AG08395 (cell line): ENCODE measurements at places on chromosomes 3 and 15.

GRCh38 chr3:83524901-83525300, 1433.9 kb upstream of the CADM2 start:
- no peak for DNase-seq

DNA sequence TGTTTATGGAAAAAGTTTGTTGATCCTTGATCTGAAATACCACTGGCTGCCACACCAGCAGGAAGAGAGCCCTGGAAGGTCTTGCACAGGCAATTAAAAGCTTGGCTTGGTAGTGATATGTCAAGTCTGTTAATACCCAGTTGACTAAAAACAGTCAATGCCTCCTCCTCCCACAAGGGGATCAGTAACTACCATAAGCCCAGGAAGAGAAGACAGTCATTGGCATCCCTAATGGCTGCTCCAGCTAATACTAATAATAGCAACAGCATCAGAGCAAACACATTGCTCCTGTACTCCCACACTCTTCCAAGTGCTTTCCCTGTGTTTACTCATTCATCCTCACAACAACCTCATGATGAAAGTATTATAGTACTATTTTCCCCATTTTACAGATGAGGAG, 528.6 kb downstream of the TAFA4 start:
- no peak for DNase-seq

DNA sequence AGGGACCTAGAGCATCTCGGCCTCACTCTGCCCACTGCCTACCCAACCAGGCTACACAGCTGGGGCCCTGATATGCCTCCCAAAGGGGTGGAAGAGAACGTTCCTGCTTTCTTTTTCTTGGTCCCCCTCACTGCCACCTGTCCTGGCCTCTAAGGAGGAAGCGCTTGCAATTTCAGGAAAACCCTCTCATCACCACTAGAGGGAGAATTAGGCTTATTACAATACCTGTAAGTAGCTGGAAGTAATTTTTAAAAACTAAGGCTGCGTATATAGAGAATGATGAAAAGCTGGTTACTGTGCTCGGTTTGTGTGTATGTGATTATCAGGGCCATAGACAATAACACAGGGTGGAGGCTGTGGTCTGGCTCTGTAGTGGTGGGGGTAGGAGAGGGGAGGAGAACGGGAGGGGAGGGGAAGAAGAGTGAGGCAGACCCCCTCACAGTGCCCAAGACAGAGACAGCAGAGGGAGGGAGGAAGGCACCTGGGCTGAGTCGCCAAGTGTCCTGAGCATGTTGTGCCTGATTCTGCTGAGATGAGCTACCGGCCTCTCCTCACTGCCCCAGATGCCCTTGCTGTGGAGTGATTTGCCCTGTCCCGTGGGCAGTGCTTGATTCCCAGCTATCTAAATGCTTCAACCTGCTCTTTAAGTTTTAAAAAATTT, 3.3 kb downstream of the GABRG3 start:
- DNase-seq = peak; percentile 32

GRCh38 chr3:51966922-51967383, 301 bp downstream of the PCBP4 start:
- no peak for DNase-seq

DNA sequence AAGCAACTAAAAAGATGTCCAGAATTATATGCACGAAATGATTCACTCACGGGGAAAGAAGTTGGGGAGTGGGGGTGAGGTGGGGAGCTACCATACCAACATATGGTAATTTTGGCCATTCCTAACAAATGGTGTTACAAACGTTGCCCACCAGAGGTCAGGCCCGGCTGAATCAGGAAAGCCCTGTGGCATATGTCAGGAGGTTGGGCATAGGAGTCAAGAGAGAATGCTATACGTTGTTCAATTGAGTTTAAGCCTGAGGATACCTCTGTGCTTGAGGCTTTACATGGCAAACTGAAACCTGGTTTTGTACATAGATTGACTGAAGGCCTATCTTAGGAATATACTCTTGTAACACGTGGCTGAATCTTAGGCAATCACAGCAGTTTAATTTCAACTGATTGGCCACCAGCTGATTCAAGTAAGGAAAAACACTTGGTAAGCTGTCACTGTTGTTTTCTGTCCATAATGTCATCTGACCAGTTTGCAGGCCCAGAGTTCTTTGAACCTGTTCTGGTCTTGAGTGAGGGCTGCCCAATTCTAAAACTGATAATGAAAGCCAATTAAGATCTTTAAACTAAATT, 23.4 kb upstream of the SLC2A2 start:
- peak; percentile 71 for DNase-seq

GRCh38 chr3:137207616-137208015, 249.8 kb downstream of the IL20RB start:
- DNase-seq = no peak

GRCh38 chr3:84140631-84141030, 818.2 kb upstream of the CADM2 start:
- DNase-seq = no peak

DNA sequence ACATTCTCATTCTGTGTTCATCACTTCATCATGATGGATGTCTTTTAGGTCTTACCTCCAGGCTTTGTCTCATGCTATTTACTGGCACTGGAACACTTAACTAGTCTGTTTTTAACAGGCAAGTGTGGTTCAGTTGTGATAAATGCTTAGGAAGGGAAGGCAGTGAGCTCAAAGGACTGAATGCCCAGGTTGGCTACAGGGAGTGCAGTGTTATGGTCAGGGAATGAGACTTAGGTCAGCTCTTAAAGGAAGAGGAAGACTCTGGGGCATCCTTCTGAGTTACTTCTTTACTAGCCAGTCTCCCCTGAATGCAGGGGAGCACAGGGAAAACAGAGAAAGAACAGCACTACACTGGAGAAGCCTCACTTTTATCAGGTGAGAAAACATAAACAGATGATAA, 72.6 kb downstream of the TGFBR2 start:
- DNase-seq = no peak

DNA sequence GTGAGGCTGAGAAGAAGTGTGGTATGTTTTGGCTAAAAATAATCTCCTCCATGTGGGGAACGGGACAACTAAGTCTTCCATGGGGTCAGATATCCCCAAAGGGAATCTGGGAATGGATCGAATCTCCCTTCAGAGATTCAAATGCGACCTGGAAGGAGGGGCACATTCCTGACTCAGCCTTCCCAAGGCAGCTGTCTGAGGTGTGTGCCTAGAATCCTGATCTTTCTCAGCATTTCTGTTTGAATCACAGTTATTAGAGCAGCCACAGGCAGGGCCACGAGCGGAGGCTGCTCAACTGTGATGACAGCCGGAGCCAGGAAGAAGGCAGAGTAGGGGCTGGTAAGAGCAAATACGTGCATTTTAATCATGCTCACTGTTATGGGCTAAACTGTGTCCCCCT, 135.1 kb downstream of the ADAMTS17 start:
- DNase-seq = no peak

- no peak for DNase-seq
These were observed 360.7 kb downstream of the NSUN3 start for GRCh38 chr3:94423578-94423977.

GRCh38 chr3:182730675-182731042, 62.6 kb upstream of the ATP11B start:
- no peak for DNase-seq

DNA sequence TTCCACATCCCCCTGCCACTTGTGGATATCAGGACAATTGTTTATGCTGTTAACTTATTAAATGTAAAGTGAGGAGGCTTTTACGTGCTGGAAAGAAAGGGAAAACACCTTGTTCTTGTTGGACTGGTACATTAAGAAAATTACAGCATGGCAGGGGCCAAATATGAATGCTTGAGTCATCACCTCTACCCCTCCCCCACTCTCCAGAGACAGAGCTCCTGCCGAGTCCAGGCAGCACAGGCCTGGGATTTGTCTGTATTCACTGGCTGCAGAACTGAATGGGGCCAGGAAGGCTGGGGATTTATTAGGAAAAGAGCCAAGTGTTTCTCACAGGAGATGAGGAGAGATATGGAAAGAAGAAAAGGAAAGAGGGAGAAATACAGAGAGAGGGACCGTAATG, 308.9 kb downstream of the EPHB1 start:
- no peak for DNase-seq

- no peak for DNase-seq
These were observed 43.2 kb upstream of the FGD5 start for GRCh38 chr3:14775563-14775962.

GRCh38 chr3:101202640-101203039, 117.7 kb downstream of the IMPG2 start:
- DNase-seq = no peak

DNA sequence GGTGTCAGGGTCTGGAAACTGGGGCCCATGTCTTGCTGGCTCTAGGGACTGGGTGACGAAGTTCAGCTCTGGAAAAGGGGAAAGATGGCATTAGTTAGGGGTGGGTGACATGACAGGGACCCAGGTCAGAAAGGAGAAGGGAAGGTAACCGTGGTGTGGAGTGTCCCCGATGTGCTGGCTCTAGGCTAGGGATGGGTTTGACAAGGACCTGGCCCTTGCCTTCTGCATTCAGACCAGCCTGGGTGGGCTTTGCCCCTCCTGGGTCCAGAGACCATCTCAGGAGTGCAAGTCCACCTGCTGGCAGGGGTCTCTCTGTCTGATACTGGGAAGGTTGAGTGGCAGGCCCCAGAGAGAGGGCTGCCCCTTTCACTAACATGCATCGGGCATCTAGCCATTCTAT, 28.7 kb upstream of the ATP2B2 start:
- DNase-seq = no peak

DNA sequence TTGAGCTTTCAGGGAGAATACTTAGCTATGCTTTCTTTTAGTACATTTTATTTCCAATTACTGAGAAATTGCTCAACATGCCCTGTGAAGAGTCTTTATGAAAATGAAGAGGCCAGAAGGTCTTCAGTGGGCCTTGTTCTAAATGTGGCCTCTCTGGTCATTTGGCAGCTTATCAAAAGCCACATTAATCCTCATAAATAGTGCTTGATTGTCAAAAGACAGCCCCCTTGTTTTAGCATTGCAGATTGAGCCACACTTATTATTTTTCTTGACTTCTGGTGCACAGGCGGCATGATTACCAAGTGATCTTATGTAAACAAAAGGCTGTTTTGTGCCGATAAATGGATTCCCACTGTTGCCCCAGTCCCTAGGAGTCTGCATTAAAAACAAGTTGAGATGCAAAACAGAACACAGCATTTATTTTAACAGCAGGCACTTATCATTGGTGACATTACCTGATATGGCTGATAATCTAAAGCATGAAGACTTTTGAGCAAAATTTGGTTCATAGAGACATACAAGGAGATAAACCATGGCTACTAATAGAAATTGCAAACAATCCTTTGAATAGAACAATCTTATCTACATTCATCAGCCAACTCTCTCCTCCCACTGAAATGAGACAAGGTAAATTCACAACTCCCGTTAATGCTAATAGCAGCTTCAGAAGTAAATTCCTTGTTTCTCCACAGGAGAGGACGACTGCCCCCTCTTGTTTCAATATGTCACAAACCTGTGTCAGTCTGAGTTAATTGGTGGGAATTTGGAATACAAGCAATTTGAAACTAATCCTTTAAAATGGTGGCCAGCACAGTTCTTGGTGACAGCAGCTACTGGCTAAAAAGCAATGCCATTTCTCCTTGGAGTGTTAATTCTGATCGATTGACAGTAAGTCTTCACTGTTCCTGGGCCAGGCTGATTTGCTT, 194.3 kb downstream of the NSUN3 start:
- DNase-seq = no peak

DNA sequence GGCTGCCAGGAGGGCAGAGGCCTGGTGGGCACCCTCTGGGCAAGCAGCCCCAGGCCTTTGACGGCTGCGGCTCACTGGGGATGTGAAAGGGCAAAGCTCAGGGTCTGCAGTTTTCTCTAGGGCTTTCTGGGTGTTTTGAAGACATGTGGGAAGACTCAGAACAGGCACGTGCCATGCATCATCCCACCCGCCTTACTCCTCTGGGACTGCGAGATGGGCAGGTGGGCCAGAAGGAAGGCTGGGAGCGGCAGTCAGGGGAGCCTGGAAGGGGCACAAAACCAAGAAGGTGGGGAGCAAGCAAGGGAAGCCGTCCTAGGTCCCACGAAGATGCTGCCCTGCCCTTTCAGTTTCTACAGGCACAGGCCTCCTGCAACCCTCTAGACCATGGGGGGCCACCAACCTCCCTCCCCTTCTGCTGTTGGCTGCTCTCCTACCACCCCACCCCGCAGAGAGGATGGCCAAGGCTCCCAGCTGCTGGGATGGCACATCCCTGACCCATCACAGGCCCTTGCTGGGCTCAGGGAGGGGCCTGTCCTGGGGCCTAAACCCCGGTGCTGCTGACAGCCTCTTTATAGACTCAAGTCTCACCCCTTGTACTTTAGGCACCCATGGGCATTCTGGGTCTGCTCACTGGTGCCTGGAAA, 71.8 kb upstream of the CTSH start:
- no peak for DNase-seq

DNA sequence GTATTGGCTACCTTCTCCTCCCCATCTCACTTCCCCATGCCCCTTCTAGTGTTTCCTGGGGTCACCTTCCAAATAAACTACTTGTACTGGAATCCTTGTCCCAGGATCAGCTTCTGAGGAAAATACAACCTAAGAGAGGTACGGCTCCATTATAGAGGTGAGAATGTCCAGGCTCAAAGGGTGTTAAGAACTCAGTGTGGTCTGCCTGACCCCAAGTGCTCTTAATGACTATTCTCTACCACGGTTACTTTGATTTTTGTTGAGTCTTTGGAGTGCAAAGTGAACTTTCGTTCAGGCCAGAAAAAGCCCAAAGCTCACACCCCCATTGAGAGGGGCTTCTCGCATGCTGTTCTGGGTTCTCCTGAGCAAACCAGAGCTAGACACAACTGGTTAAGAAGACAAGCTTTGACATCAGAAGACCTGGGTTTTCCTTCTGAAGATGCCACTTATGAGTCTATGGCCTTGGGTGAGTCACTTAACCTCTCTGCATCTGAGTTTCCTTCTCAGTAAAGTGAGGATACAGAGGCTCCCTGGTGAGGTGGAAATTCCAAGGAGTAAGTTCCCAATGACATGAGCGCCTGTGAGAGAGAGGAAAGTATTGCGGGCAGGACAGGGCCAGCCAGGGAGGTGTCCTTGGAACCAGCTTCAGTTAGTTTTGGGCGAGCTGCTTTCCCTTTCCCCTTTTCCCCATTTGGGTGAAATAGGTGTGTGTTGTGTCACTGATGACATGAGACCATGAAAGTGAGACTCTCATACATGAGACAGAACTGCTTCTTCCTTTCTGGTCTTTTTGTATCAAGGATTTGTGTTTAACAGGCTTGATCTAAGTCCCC, 475.0 kb upstream of the PROK2 start:
- no peak for DNase-seq
